ENCODE measurements at places on chromosomes 13 and 19.

DNA sequence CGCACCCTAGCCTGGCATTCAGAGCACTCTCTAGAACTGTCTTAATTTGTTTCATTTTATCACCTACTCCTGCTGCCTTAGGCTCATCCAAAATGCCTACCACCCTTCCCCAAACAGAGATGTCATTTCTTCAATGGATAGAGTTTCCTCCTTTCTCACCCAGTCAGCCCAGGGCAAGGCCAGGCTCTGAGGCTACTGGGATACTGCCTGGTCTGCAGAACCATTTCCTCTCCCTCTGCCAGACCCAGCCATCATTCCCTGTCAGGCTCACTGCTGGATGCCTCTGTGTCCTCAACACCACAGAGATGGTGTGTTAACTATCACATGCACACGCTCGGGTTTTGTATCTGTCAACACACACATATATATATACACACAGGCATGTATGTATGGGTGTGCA is 47.2 kb downstream of the C13orf42 start:
- no peak for DNase-seq

DNA sequence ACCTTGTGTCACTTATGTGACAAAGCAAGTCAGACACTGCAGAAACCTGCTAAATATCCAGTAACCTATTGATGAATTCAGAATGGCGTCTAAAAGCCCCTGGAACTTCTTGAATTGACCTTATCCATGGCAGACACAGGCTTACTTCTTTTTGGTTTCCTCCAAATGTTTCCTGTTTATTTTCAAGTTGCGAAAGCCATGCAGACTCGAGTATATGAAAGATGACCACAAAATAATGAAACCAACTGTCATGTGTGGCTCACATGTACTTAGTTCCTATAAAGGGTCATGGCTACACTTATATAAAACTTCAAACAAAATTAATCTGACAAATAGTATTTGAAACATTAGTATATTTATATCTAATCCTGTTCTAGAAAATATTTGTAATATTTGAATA is 113.1 kb upstream of the FNDC3A start:
- no peak for DNase-seq

- DNase-seq = peak; percentile 84
These were observed 6.9 kb downstream of the KCTD12 start for GRCh38 chr13:76879203-76879882.

DNA sequence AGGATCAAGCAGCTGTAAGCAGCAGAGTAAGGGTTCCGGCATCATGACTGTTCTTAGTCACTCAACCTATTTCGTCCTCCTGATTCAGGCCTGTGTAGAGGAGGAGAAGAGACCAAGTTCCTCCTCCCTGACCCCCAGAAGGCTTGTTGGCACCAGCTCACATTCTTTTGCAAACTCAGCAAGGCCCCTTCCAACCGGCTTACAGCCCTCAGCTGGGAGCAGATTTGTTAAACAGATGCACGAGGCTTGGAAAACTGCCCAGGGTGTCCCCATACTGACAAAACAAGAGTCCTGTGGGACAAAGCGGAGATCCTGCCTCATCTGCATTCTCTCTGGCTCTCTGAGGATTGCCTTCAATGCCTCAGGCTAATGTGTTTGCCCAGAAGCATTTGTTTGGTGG is 113.2 kb upstream of the SOX21 start:
- no peak for DNase-seq

All from activated CD4-positive, alpha-beta T cell treated with anti-CD3 and anti-CD28 coated beads, Interleukin-2, amount 50 U/mL, for 16 hours (primary cell).